T47D (cell line): ENCODE measurements at places on chromosomes 13 and 19.

- no peak for DNase-seq
These were observed 414.6 kb downstream of the ITGBL1 start for GRCh38 chr13:101866889-101867581.

DNA sequence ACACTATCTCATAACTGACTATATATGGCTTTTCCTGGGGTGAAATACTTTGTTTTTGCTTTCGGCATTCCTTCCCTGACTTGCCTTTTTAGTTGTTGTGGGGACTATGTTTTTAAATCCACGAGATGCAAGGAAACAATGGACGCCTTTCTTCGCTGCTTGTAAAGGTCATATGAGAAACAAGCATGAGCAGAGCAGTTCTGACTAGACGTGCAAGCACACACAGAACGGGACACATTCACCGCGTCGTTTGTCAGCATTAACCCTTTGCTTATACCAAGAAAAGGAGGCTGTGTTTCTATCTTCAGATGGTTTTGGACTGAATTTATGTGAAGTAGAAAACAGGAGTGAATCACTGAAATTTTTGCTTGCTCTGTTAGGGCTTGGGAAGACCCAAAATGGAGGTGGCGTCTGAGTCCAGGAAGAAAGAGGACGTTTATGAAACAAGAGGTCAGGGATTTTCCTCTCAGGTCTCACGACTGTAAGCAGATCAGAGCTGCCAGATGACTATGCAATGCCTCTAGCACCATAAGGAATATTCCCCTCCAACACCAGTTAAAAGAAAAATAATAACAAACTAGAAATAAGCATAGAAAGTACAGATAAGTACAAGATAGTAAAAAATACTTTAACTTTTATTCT lies 358.9 kb downstream of the DLEU7 start:
- no peak for DNase-seq

GRCh38 chr19:50320051-50320450 lies 9.1 kb downstream of the KCNC3 start:
- DNase-seq: no peak

DNA sequence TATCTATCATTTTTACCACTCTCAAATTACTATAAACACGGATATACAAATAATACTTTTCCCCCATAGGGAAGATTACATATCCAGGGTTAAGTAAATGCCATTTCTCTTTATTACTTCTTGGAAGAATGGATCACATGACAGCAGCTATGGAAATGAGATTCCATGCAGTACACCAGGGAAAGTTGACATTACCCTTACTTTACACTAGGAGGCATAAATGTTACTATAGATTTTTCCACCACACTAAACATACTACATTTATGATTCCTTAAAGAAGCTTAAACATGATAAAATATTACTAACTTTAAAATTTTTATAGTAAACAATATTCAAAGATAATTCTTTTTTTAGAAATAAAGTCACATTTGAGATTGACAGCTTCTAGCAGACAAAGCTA lies 611.4 kb downstream of the PCDH9 start:
- peak; percentile 7 for DNase-seq

- DNase-seq: no peak
These were observed 250.1 kb downstream of the VWA8 start for GRCh38 chr13:41710771-41711170.

GRCh38 chr19:35267818-35268535 lies 785 bp upstream of the USF2 start:
- DNase-seq: peak; percentile 91

- DNase-seq: no peak
These were observed 185.7 kb downstream of the TEX29 start for GRCh38 chr13:111506125-111506524.

DNA sequence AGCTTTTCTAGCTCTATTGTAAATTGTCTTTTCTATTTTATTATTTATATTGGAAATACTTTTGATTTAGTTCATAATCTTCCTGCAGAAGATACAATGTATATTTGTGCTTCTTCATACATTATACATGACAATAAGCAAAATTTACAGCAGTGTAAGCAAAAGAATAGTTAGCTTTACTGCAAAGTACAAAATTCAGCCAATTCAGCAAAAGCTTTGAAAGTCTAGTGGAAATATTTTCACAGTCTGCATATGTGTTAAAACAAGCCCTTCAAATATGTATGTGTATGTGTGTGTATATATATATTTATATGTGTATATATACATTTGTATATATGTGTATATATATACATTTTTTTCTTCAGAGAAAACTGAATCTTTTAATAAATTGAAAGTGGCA lies 879.1 kb downstream of the SLITRK1 start:
- no peak for DNase-seq

DNA sequence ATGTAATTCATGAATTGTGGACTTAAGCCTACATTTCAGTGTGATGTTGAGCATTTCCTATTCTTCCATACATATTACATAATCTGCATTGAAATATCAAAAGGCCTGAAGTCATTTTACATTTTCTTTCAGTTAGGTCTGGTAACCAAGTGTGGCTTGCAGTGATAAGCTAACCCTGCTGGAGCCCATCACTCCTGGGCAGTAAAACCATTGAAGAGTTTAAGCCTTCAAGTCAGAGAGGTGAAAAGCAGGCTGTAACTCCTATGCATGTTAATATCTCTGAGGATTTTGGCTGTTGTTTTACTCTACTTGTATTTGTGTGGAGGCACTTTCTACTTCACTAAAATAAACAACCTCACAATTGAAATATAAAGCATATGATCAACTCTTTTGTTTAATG lies 248.8 kb downstream of the SLITRK5 start:
- no peak for DNase-seq

DNA sequence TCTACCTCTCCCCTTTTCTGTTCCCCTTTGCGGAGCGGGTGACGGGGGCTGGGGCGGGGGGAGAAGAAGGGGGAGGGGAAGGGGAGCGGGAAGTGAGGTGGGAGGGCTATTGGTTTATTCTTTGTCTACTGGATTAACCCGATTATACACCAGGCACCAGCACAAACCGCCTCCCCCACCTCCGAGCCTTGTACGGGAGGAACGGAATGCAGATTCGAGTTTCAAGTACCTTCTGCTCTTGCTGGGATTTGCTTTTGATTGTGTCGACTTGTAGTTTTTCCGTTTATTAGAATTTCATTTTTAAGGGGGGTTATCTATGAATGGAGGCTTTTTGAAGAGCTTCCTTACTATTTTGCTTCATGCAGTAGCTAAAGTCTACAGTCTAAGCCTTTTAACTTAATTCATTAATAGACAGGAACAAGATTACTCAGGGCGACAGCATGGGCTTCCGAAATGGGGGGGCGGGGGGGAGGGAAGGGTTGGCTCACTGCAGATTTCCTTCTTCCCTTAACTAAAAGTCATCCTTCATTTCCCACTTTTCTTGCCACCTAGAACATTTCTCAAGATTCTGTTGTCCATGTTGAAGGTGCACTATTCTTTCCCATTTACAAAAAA lies 937 bp upstream of the SPRY2 start:
- DNase-seq: peak; percentile 33

GRCh38 chr19:43667876-43668405 lies 2.0 kb downstream of the PLAUR start:
- no peak for DNase-seq

DNA sequence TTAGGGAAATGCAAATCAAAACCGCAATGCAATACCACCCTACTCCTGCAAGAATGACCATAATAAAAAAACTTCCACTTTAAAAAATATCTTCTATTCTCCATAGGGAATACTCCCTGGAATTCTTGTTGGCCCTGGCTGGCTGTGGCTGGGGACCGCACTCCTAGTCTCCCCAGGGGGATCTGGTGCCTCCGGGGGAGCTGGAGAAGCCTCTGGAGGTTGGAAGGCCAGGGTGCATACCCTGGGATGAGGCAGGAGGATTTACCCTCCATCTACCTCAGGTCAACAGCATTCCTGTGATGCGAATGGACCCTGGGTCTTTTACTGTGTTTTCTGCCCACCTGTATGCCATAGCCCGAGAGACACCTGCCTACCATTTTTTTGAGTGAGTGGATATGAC lies 120.0 kb upstream of the ZNF536 start:
- no peak for DNase-seq

GRCh38 chr19:19466201-19466600 lies 49.1 kb downstream of the TSSK6 start:
- no peak for DNase-seq

- DNase-seq: no peak
These were observed 9.9 kb upstream of the EHD2 start for GRCh38 chr19:47703301-47703700.

GRCh38 chr13:75432811-75433244 lies 49.1 kb downstream of the TBC1D4 start:
- DNase-seq: peak; percentile 59

- no peak for DNase-seq
These were observed 1165.8 kb downstream of the OLFM4 start for GRCh38 chr13:54194233-54195024.
